ENCODE measurements at places on chromosomes 5 and 9.

GRCh38 chr5:142831009-142831383, 60.8 kb downstream of the ARHGAP26 start:
- no peak for DNase-seq

DNA sequence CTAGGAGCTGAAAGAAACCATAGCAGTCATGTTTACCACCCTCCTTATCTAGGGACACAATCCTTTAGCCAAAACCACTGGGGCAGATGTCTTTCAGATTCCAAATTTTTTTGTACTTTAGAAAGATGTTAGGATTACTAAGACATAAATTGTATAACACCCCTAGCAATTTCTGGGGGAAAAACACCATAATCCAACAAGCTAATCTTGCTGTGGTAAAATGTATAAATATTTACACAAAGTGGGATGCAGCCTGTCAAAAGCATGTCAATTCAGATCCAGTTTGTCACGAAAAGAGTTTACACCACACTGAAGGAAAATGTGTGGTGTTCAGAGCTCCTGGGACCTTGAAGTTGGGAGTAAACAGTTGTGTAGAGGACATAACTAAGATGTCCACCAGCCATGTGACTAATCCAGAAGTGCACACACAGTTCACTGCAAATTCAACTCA, 274.3 kb downstream of the ADAMTSL1 start:
- DNase-seq: no peak

GRCh38 chr9:125142560-125143376, 560 bp downstream of the SCAI start:
- no peak for DNase-seq

DNA sequence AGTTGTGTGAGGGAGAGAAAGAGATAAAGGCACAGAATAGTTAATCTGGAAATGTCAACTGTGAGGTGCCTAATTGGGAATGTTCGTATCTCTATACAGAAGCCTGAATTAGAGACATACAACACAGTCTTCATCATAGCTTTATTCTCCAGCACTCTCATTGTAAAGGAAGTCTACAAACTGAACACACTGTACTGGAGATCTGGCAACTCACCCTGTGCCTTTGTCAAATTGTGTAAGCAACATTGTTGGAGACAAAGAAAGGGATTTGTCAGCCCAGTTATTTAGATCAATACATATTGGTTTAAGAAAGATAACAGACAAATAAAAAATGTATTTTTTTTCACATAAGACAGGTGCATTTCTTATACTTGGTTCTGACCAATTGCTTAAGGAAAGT, 832.9 kb upstream of the DMAC1 start:
- DNase-seq: no peak

GRCh38 chr5:146327257-146327870, 11.3 kb upstream of the POU4F3 start:
- no peak for DNase-seq

DNA sequence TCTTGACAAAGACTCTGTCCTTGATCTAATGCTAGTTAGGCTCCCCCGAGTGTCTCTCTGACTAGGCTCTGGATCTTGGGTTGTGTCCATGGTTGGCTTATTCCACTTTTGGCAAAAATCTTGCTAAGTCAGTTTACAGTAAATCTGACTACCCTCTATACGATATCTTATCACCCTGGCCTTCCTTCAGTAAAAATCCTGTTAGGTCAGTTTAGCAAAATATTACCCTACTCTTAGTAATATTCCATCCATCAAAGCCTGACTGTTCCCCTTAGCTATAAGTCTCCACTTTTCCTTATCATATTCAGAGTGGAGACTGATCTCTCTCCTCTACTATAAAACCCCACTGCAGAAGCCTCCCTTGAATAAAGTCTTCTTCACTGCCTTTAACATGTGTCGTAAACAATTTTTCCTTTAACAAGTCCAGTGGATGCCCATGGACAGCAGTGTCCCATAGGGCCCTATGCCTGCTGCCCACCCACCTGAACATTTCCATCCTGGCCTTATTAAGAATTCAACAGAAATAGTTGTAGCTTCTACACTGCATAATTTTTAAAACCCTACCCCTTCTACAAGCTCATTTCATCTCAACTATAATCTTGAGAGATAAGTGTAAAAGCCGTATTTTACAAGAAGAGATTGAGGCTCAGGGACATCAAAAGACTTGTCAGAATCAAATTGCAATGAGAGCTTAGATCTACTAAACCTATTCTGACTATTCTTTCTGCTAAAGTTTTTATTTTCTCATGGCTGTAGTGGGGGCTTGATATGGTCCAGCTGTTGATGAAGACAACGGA, 22.3 kb downstream of the MINAR2 start:
- DNase-seq: no peak

GRCh38 chr5:163727028-163727427, 221.6 kb downstream of the MAT2B start:
- DNase-seq: no peak

- DNase-seq: peak; percentile 36
These were observed 86.5 kb upstream of the PRLR start for GRCh38 chr5:35316611-35317274.

GRCh38 chr5:98130261-98131035, 643.0 kb upstream of the RGMB start:
- DNase-seq: peak; percentile 36

- DNase-seq: no peak
These were observed 317.7 kb downstream of the LRRC70 start for GRCh38 chr5:62896121-62896893.

DNA sequence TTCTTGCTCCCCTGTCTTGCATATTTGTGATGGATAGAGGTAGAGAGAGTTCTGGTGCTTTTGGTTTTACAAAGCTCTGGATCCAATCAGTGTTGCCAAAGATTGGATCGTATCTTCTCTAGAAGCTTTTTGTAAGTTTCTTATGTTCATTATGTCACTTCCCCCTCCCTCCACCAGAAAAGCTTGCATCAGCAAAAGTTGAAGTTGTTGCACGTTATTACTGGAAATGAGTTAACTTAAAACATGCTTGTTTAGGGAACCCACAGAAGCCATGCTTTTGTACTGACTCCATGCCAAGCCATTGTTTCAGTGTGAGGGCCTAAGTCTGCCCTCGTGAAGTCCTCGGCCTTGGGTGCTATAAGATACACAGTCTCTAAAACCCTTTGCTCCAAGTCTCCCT, 186.5 kb downstream of the ERCC6L2 start:
- DNase-seq: peak; percentile 67

DNA sequence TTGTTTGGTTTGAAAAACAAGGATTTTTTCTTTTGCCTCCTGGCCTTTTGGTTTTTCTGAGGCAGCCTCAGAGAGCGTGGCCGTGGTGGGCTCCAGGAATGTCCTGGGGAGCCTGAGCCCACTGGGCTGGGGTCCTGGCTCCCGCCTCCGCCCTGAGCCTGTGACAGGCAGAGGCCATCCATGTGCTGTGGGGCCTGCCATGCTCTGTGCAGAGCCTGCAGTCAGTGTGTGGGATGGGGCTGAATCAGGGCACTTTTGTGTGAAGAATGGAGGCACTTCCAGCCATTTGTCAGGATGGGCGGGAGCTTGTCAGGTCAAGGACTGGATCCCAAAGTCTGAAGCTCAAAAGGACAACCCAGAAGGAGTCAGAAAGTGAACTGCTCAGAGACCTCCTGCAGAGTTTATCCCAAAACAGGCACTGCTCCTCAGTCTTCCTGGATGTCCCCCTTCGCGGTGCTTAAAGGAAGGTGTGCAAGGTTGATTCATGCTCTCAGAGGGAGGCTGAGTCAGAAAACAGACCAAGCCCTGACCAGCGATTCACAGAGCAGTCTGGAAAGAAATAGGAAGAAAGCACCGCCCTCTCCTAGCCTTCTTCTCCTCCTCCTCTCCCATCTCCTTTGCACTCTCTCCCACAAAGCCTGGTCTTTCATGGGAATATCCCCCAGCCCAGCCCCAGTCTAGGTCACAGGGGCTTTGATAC, 53.2 kb downstream of the MVB12B start:
- peak; percentile 58 for DNase-seq

Measured in fibroblast of skin of right biceps (primary cell).